ENCODE measurements at places on chromosomes 2 and 18. TPM values are rescaled to one million over a fixed set of nuclear protein-coding genes. Genes with fewer than 3 reads are reported as not detected.

Gene SERPINB3
- total RNA-seq, result not detected

DNA sequence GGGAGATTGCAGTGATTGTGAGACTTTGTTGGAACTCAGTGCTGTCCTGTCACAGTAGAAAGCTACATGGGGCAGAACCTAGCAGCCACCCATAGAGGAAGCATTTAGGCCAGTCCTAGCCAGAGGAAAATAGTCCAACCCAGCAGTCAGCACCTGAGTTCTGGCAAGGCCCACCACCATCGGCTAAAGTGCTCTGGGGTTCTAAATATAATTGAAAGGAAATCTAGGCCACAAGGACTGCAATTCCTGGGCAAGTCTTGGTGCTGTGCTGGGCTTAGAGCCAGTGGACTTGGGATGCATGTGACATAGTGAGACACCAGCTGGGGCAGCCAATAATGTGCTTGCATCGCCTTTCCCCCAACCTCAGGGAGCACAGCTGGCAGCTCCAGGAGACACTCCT, 28.9 kb upstream of the ACTR2 start:
- DNase-seq, result no peak

GRCh38 chr2:103960129-103960513, 893.8 kb upstream of the POU3F3 start:
- DNase-seq, result no peak

DNA sequence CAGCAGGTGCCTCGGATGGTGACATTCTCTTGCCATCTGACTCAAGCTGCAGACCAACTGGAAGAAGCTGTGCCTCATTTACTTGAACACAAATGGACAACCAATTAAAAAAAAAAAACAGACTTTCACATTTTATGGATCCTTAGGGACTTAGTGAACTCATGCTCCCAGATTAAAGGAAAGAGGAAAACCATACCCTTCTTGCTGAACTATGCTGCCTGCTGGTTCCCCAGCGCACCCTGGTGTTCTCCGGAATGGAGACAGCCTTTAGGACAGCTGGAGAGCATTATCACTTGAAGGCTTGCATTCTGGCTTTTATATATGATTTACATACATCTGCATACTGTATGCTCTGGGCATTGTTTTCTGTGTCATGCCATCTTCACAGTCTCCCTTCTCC, 370.7 kb downstream of the SLC4A3 start:
- DNase-seq, result no peak

Gene FAM210A
- total RNA-seq, result 17.3 TPM

DNA sequence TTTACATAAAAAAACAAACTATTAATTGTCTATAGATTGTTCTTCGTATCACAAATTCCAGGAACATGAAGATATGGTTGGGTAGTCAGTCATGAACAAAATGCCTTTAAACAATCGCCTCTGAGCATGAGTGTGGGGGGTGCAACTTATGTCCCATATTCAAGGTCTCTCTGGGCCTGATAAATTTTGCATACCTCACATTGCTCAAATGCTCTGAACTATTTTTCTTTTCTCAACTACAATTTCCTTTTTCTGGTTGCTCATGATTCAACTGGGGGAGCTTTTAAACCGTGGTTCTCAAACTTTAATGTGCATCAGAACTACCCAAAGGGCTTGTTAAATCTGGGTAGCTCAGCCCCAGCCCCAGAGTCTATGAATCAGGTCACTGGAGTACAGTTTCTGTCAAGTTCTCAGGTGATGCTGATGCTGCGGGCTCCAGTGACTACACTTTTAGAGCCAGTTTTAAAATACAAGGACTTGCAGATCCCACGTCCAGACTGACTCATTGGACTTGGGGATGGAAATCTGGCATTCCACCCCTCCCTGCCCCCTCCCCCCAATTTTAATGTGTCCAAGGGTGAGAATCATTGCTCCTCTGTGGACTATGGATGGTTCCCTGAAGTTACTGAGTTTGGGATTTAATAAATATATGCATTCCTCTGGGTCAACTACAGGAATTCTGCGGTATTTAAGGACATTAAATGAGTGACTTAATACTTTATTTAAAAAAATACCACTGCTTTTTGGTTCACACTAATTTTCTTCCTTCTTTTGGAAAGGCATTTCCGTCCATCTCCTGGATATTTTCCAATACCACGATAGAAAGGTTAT, 1.5 kb upstream of the GPD2 start:
- no peak for DNase-seq

Measured in mesenteric fat pad (tissue), 1 donor.